ENCODE measurements at places on chromosomes 3 and 15.

DNA sequence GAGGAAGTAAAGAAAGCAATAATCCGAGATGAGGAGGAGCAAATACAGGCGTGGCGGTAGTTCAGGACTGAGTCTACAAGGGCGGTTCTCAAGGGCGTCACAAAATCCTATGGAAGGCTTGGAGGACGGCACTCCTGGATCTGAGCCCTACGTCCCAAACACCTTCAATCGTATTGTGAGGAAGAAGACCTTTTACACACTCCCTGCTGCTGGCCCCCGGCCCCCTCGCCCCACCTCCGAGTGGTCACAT is 747 bp downstream of the PLD1 start:
- no peak for DNase-seq

GRCh38 chr15:72790302-72790910 is 6.8 kb upstream of the ADPGK start:
- no peak for DNase-seq

DNA sequence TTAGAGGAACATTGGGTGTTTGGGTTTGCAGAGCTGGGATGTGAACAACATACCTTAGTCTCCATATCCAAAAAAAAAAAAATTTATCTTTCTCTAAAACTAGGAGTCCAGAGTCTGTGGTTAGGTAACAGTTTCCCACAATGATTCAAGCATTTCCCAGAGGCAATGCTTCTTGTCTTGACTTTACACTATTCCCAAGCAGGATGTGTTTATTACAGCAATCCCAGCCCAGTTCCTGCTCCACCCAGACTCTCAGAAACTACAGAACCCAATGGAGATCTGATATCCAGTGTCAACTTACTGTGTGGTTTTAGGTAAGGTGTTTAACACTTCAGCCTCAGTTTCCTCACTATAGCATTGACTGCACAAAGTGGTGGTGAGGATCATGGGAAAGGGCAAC is 2.3 kb upstream of the C3orf62 start:
- DNase-seq: no peak

- no peak for DNase-seq
Measured at GRCh38 chr15:98398056-98398455, 250.3 kb upstream of the IGF1R start.

GRCh38 chr15:88646951-88647350 is 8.1 kb downstream of the ISG20 start:
- no peak for DNase-seq

DNA sequence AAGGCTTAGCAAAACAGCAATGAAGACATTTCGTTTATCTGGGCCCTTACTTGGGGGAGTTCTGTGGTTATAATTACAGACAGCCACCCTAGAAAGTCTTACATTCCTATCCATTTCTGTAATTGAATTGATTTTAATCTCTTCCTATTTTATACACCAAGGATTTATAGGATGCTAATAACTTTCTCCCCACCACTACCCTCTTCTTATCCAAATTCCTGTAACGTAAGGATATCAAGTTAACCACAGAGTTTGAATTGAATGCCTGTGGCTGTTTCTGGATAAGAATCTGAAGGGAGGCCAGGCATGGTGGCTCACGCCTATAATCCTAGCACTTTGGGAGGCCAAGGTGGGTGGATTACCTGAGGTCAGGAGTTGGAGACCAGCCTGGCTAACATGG is 78.6 kb downstream of the MLH1 start:
- DNase-seq: no peak

GRCh38 chr3:147421184-147421912 is 12.2 kb downstream of the ZIC1 start:
- DNase-seq: no peak

- DNase-seq: no peak
Measured at GRCh38 chr15:57789225-57789624, 82.7 kb downstream of the POLR2M start.

DNA sequence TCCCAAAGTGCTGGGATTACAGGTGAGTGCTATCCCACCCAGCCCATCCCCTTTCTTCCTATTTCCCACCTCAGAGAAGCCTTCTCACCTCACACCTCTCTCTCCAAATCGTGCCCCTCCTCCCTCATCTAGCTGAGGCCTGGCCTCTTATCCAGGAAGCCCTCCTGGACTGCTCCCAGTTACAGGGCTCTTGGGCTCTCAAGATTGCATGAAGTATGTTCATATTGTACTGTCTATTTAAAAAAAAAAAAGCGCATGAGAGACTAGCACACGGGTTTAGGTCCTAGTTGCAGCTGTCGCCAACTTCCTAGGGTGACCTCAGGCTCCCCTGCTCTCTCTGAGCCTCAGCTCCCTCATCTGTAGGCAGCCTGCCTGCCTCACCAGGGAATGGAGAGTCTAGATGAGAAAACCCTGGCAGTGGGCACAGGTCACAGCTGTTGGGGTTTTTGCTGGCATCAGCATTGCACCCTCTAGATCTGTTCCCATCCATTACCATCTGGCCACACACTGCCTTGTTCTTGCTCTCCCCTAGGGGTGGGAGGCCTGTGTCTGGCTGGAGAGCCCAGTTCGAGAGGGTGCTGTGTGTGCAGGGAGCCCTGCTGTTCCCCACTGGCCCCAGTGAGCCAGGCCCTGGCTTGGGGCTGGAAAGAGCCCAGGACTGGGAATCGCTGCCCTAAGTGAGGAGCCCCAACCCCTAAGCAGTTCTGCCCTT is 24.2 kb upstream of the C15orf39 start:
- no peak for DNase-seq

DNA sequence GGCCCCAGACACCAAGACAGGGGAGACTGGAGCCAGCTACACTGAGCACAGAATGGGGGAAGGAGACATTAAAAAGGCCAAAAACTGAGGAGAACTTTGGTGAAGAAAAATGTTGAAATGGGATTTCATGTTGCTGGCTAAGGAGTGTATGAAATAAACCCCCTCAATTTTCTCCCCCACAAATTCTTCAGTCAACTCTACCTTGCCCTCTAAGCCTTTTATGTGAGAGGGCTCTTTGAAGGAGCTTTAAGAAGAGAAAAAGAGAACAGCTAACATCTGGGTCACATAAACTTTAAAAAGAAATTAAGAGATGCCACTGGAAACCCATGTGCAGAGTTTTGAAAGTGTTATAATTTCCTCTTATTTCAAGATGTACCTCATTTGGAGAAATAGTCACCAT is 88.6 kb downstream of the ATP8B4 start:
- no peak for DNase-seq

- DNase-seq: no peak
Measured at GRCh38 chr15:25426896-25427610, 11.8 kb downstream of the UBE3A start.

DNA sequence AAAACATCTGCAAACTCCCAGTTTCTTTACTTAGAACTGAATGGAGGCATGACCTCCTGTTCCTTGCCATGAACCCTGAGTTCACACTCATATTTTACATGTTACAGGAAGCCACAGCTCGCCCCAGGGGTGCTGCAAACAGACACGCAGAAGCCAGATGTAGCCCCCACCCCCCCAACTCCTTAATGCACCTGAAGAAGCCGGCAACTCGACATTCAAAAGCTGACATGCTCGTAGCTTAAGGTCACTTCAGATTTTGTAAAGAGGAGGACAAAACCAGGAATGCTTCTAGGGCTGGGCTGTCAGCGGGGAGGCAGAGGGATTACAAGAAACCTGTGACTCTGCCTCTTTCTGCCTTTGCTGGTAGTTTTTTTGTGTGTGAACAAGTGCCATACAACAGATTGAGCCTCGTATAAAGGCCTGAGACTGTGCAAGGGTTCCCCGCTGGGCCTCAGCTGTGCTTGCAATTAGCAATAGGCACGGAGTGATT is 42.0 kb upstream of the FEZF2 start:
- DNase-seq: no peak

DNA sequence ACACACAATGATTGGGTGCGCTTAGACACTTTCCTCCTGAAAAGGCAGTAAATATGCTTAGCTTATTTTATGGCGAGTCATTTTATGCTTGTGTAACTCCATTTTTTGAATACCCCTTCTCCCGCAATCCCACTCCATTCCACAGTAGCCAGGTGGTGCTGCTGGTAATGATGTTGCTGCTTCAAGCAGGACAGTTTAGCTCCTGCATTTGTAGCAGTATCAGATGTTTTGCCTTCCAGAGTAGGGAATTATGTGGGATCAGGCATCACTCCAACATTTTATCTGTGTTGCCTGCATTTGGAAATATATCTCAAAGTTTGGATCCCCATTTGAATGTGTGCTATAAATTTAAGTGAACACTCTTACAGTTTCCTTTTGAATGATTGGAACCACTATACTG is 302.1 kb upstream of the SGO1 start:
- no peak for DNase-seq

- DNase-seq: no peak
Measured at GRCh38 chr15:83486363-83486762, 39.2 kb downstream of the SH3GL3 start.

- no peak for DNase-seq
Measured at GRCh38 chr3:110077093-110077492, 739.7 kb upstream of the DPPA4 start.

DNA sequence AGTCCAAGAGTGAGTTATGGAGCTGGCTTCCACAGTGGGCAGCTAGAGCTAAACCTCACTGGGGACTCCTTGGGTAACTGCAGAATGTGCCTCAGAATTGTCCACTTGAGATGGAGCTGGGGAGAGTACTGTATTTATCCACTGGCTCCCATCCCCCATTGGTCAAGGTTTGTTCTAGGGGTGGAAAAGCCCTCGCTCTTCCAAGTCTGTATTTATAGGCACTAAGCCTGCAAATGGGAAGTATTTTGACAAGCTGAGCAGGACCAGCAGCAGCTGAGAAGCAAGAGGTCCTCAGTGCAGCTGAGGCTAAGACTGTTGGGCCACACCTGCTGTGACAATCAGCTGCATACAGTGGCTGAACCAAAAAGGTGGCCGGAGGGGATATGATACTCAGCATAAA is 5.8 kb downstream of the USP13 start:
- no peak for DNase-seq

GRCh38 chr3:59644479-59645402 is 594.9 kb upstream of the CFAP20DC start:
- DNase-seq: no peak

DNA sequence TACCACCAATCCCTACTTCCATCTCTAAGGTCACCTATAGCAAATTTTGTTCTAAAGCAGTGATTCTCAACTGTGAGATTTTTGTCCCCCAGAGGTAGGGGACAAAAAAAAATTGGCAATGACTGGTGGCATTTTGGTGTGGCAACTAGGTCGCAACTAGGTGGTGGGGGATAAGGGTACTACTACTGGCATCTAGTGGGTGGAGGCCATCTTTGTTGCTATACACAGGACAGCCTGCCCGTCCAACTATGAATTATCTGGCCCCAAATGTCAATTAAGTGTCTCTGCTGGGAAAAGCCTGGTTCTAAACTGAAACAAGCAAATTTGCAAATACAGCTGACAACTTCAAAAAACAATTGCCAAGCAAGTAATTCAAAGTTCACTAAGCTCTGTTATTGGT is 1.4 kb downstream of the MTMR10 start:
- DNase-seq: no peak

GRCh38 chr3:148101061-148101460 is 596.6 kb upstream of the AGTR1 start:
- DNase-seq: no peak

- DNase-seq: no peak
Measured at GRCh38 chr3:193782747-193783146, 189.7 kb downstream of the OPA1 start.

- no peak for DNase-seq
Measured at GRCh38 chr3:159763011-159763601, 225.5 kb upstream of the IL12A start.

DNA sequence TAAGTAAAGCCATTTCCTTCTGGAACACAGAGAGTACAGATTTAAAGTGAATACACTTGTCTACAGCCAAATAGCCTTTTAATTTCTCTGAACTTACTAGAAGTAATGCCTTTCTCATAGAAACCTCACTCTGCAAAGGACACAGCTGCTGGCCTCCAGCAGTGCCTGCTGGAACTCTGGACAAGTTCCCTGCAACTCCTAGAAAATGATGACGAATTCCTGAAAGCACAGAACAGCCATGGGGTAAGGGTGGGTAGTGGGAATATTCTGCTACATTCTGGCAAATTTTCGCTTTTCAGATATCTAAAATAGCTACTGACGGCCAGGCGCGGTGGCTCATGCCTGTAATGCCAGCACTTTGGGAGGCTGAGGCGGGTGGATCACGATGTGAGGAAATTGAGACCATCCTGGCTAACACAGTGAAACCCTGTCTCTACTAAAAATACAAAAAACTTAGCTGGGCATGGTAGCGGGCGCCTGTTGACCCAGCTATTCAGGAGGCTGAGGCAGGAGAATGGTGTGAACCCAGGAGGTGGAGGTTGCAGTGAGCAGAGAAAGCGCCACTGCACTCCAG is 34.4 kb downstream of the RYK start:
- DNase-seq: no peak

- DNase-seq: no peak
Measured at GRCh38 chr15:39199076-39199475, 381.8 kb upstream of the THBS1 start.

- no peak for DNase-seq
Measured at GRCh38 chr3:100041328-100041749, 73.0 kb downstream of the FILIP1L start.

DNA sequence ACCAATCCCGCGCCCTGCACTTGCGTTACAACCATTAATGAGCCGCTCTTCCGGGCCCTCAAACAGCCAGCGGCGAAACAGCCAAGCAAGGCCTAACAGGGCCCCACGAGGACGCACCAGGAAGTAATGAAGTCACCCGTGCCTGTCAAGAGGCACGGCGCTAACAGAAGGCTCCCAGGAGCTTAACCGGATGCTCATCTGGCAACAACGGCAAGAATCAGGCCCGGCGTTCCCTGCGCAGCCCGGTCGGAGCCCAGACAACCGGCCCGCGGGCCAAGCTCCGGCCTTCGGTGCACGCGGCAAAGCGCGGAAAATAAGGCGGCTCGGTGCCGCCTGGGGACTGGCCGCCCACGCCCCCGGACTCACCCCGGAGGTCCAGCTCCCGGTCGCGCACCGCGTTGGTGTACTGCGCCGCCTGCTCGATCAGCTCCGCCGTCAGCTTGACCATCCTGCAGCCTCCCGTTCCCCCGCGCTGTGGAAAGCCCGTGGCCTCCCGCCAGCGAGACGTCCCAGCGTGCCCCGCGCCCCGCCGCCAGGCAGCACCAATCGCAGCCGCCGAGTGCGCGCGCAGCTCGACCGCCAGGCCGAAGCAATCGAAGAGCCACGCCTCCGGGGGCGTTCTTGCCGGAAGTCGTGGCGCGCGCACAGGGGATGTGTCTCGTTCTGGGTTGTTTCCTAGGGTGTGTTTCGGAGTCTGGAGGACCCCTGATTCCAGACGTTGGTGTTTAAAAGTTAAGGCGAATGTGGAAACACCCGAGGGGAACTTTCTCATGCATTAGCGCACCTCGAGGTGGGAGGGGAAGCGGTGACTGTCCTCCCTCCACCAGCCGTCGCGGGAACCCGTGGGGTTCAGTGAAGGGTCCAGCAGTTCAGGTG is at the start of gene SNRPA1:
Gene SNRPA1, minus strand, starts transcription at position 518 of the 876 bp plus-strand sequence. Its CDS starts 70 bp downstream, at position 448.
- peak; percentile 93 for DNase-seq

- DNase-seq: no peak
Measured at GRCh38 chr3:53726643-53727042, 119.6 kb downstream of the CHDH start.

- no peak for DNase-seq
Measured at GRCh38 chr3:65170390-65171042, 482.7 kb upstream of the ADAMTS9 start.

- DNase-seq: no peak
Measured at GRCh38 chr3:115651087-115651486, 27.8 kb downstream of the GAP43 start.

GRCh38 chr3:13713396-13713795 is 164.5 kb downstream of the FBLN2 start:
- DNase-seq: no peak
